ENCODE measurements at places on chromosomes 1 and 21.

- no peak for DNase-seq
Observed at GRCh38 chr1:33344896-33345560, 24.1 kb upstream of the A3GALT2 start.

DNA sequence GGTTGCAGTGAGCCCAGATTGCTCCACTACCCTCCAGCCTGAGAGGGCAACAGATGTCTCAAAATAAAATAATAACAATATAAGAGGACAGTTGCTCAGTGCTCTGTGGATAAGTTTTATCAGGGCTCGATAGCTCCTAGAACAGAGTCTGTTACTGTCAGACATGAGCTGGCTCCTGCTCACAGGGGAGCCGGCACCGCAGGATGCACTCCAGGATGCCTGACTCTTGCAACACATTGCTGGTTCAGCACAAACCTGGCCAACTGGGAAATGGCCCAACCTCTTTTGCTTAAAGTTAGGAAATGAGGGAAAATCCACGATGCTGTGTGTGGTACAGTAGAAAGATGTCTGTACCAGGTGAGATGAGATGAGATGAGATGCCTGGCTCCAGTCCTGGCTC is 5.8 kb upstream of the CTSE start:
- DNase-seq: peak; percentile 44

GRCh38 chr1:151693057-151693651 is 23.4 kb downstream of the CELF3 start:
- no peak for DNase-seq

DNA sequence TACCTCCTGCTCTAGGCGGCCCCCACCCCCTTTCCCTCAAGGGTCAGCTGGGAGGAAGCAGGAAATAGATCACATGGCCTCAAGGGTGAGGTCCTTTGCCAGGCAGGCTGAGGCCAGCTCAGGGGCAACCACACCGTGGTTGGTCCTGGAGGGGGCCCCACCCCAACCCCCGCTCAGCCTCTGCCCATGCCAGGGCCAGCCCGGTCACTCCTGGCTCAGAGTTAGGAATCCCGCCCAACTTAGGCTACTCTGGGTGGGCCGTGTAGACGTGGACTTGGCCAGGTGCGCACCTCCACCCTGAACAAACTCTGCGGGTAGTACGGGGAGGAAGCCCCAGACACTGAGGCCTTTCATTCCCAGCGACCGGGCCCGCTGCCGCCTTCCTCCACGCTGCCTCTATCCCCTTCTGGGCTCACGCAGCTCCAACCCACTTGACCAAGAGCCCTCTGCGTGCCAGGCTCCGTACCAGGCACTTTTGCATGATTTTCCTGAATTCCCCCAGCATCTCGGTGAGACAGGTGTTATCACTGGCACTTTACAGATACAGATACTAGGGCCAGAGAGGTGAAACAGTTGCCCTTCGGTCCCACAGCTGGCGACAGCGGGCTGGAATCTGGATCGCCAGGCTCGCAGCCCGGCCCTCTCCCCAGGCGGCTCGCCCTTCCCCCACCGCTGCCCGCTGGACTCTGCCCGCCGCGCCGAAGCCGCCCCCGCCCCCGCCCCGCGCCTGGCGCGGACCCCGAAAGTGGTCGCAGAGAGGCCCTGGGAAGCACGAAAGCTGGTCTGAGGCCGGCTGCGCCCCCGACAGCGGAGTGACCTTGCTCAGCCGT is 769 bp downstream of the GALE start:
- DNase-seq: peak; percentile 58

GRCh38 chr1:233143241-233143640 is 152.3 kb downstream of the PCNX2 start:
- DNase-seq: no peak

GRCh38 chr1:205477759-205478247 is 22.0 kb upstream of the BLACAT1 start:
- no peak for DNase-seq

DNA sequence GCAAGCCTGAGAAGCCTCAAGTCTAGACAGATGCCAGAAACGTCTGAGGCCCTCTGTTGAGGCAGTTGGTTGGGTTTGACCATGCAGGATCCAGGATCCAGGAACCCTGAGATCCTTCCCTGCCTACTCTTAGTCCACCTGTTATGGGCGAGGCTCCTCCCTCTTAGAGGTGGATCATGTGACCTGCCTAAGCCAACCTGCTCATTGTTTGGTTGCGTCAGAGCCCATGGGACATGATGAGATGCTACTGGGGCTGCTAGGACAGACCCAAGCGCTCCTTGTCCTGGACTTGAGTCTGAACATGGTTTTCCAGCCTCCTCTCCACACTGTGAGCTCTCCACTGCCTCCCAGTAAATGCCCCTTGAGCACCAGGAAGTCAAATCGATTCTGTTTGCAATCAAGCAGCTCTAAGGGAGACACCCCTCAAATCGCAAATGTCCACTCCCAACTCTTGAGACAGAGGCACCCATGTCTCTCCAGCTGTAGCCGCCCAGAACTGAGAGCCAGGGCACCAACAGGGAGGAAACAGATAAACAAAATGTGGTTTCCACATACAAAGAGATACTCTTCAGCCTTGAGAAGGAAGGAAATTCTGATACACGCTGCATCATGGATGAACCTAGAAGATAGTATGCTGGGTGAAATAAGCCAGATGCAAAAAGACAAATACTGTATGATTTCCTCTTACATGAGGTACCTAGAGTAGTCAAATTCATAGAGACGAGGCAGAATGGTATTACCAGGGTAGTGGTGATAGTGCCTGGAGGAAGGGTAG is 31.7 kb upstream of the WNT4 start:
- no peak for DNase-seq

GRCh38 chr1:33501309-33501708 is 28.9 kb downstream of the ZSCAN20 start:
- no peak for DNase-seq

- peak; percentile 58 for DNase-seq
Observed at GRCh38 chr1:72724951-72725861, 442.9 kb upstream of the NEGR1 start.

GRCh38 chr1:31923901-31924535 is 14.2 kb downstream of the PTP4A2 start:
- DNase-seq: no peak

- no peak for DNase-seq
Observed at GRCh38 chr1:198934426-198934825, 295.6 kb downstream of the PTPRC start.

- no peak for DNase-seq
Observed at GRCh38 chr1:51299981-51300670, 30.2 kb downstream of the TTC39A start.

DNA sequence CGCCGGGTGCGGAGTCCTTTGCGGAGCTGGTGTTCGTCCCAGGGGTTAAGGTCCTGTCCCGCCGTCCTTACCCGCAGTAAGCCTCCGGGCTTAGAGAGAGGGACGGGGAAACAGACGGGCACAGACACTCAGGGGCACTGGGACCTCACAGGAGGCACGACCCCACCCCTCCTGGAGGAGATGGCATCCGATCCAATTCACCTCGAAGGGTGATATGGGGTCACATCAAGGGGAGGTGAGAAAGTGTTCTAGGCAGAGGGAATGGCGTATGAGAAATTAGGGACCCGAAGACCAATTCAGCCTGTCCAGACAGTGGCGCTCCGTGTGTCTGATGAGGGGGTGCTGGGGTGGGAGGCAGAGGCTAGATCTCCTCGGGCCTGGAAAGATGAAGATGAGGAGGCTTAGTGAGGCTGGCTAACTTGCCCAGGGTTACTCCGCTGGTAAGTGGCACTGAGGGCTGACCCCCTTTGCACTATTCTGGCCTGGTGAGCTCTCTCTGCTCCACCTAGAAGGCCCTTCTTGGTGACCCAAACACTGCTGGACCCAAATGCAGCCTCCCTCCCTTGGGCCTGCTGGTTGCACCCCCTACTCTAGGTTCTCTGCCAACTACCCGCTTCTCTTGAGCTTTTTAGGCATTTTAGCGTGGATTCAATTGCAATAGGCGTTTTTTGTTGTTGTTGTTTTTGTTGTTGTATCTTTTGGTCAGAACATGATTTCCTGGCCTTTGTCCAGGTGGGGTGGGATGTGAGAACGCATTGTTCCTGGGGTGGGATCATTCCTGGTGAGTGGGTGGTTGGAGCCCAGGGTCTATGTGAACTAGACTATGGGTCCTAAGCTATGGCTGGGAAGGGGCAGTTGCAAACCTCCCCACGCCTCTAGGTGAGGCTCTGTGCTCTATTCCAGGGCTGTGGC is 12.3 kb downstream of the BTBD19 start:
- DNase-seq: peak; percentile 23

- no peak for DNase-seq
Observed at GRCh38 chr1:14304381-14304865, 294.1 kb upstream of the KAZN start.

- no peak for DNase-seq
Observed at GRCh38 chr1:5430911-5431697, 561.1 kb downstream of the NPHP4 start.

DNA sequence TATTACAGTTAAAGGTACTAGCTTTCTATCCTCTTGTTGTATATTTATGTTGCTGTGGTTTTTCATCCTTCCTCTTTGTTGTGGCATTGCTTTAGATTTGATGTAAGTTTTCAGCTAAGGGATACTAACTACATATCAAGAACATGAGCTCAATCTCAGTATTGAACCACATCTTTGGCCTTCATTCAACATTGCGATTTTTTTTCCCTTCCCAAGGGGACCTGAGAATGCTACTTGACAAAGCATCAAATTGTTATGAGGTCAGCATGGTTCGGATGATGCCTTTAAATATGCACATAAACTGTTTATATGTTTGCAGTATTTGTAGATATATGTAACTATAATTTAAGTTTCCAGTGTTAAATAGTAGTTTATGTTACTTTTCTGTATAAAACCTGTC is 31.7 kb upstream of the GPR88 start:
- DNase-seq: no peak

GRCh38 chr1:112956544-112957132 is 642 bp upstream of the SLC16A1 start:
- DNase-seq: peak; percentile 65

- DNase-seq: no peak
Observed at GRCh38 chr1:161133220-161133740, 813 bp upstream of the DEDD start.

DNA sequence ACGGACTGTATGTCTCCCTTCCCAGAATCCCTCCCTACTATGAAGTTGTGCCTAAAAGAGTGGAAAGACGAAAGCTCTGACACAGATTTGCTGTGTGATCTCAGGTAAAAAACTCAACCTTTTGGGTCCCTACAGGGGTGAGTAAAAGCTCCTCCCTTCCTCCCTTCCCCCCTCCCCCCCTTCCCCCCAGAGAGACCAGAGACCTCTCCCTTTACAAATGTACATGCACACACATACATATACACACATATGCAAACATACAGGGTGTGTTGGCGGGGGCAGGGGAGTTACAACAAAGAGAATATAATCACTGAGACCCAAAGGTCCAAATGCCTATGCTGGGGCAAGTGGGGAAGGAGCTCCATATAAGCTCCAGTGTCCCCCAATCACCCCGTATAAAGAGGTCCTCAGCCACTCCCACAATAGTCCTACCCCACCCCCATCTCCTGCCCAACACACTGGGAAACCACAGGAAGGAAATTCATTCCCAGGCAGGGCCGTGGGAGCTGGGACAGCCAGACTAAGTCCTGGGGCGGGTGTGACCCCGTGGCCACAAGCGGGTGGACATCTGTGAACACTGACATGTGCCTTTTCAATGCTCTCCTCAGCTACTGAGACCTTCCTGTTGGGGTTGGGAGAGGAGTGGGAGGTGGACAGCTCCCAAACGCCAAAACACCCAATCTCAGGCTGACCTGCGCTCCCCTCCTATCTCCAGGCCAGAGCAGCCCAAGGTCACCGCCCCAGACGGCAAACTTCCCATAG is 2.0 kb downstream of the MEF2D start:
- DNase-seq: peak; percentile 85

- no peak for DNase-seq
Observed at GRCh38 chr1:41483960-41484401, 502 bp downstream of the EDN2 start.

DNA sequence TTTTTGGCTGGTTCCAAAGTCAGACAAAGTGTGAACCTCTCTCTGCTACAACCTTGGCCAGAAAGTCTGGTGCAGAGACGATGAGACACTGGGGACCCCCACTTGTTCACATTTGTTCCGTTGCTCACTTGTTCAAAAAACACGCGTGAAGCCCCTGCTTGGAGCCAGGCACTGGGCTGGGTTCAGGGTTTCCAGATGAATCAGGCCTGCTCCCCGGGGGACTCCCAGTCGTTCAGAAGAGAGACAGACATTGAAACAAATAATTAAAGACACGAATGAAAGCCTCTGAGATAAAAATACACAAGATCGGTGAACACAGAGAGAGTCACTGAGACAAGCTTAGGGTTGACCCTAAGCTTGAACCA is 101.5 kb upstream of the RUNX3 start:
- DNase-seq: no peak

GRCh38 chr1:119865627-119866026 is 30.7 kb downstream of the ADAM30 start:
- DNase-seq: no peak

GRCh38 chr21:33185852-33186251 is 43.9 kb upstream of the IFNAR2 start:
- no peak for DNase-seq

DNA sequence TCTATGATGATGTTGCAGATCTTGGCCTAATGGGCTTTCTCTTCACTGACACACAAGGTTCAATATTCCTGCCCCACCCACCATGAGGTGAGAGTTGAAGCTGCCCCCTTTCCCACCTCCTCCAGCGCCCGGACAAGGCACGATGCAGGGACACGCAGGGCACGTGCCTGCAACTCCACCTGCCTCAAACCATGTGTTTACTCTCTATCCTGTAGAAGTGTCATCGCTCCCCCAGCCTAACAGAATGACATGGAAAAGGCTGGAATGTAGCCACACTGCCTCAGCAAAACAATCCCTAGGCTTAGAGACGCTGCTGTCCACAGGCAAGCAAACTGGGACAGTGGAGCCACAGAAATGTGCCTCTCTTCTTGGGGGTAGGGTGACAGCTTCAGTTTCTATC is 92.9 kb upstream of the SOD1 start:
- no peak for DNase-seq

DNA sequence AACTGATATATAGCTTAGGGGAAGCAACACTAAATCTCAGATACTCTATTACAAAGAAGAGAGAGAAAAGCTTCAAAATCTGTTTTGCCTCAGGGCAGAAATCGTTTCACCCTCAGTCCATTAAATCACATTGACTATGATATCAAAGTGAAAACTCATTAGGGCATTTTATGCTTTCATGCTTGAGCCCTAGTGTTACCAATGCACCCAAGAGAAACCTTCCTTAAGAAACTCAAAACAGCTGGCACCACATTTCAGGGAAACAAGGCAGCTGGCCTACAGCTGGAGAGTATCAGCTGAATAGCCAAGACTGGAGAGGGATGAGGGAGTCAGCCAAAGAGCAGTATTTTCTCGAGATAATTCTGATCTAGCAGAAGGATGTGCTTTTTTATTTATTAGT is 14.9 kb downstream of the COLGALT2 start:
- no peak for DNase-seq

- DNase-seq: no peak
Observed at GRCh38 chr1:172724765-172725613, 66.1 kb downstream of the FASLG start.

DNA sequence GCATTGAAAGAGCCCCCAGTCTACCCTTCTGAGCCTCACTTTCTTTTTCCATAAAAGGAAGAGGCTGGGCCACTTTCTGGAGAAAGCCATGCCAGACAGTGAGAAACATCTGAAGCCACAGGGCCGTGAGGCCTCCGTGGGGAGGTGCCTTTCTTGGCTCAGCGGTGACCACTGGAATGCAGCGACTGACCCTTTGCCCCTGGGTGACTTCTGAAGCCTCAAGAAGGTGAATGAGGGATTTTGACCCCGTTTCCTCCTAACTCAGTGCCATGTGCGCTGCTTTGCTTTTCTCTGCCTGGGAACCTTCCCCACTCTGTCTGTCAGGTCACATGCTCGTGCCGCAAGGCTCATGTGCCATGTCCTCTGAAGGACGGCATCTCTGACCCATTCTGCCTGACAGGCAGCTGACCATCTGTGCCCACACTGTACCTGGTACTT is 44.7 kb upstream of the A3GALT2 start:
- peak; percentile 60 for DNase-seq

All from tibial artery (tissue), 4 donors.